ENCODE measurements at places on chromosomes 2 and 18.

DNA sequence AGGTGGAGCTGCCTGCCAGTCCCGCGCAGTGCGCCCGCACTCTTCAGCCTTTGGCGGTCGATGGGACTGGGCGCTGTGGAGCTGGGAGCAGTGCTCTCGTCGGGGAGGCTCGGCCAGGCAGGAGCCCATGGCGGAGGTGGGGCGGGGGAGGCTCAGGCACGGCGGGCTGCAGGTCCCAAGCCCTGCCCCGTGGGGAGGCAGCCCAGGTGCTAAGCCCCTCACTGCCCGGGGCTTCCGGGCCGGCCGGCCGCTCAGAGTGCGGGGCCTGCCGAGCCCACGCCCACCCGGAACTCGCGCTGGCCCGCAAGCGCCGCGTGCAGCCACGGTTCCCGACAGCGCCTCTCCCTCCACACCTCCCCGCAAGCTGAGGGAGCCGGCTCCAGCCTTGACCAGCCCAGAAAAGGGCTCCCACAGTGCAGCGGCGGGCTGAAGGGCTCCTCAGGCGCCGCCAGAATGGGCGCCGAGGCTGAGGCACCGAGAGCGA is 316.4 kb downstream of the RND3 start:
- DNase-seq = no peak

DNA sequence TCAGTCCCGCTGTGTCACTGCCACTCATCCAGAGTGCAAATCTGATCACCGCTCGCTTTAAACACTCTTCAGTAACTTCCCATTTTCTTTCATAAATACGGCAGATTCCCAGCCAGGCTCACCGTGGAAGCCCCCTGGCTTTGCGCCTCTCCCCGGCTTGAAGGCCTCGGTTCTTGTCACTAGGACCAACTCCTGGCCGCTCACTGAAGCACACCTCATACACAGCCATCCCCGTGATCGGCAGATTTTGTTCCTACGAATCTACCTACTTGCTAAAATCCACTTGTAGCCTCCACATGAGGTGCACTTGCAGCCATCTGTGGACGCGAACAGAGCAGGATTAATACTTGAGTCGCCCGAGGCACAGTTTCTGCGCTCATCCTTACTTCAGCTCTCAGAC is 462.4 kb upstream of the MYT1L start:
- DNase-seq = no peak

GRCh38 chr2:226351711-226352110 is 447.9 kb downstream of the IRS1 start:
- no peak for DNase-seq

- no peak for DNase-seq
Observed at GRCh38 chr2:196208915-196209314, 37.5 kb upstream of the STK17B start.

DNA sequence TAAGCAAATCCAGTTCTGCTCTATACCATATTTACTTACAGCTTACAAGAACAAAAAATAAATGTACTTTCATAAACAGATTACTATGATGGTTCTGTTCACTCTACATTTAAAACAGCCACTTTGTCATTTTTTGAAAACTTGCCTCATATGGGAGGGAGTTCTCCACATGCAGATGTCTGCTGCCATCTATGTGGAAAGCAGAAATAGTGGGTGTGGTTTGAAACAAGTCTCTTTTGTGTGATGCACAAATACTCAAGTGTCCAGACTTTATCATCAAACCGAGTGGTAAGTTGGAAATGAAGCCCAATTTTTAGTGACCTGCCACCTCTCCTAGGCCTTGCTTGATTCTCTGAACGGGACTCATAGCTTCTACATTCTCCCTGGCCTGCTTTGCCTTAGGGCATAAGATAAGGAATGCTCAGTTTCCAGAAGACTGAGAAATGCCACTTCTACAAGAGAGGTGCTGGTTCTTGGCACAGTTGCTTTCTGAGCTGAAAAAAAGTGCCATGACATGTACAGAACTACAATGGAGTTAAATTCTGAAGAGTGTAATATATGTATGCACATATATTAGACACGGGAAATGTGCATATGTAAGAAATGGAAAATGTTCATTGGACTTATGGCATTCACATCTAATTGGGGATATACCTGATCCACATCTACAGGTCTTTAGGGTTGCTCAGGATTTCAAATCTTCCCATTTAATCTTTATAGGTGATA is 221.0 kb downstream of the SLC8A1 start:
- DNase-seq = no peak

- DNase-seq = no peak
Observed at GRCh38 chr2:216132585-216132984, 23.4 kb downstream of the XRCC5 start.

- DNase-seq = no peak
Observed at GRCh38 chr2:56510610-56511009, 326.8 kb downstream of the CCDC85A start.

DNA sequence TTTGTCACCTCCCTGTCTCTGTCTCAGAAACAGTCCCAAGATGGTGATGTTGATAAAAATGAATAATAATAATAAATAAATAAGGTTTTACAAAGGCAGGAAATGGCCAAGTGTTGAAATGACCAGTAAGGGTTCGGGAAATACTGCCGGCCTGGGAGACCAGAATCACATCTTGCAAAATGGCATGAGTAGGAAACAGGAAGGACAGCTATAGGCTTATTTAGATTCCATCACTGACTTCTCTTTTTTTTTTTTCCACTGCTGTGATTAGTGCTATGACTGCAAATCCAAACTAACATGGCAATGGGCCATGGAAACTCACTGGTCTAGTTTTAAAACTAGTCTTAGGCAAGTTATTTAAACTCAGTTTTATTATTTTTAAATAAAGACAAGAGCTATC is 60.6 kb downstream of the SCN1A start:
- DNase-seq = no peak

DNA sequence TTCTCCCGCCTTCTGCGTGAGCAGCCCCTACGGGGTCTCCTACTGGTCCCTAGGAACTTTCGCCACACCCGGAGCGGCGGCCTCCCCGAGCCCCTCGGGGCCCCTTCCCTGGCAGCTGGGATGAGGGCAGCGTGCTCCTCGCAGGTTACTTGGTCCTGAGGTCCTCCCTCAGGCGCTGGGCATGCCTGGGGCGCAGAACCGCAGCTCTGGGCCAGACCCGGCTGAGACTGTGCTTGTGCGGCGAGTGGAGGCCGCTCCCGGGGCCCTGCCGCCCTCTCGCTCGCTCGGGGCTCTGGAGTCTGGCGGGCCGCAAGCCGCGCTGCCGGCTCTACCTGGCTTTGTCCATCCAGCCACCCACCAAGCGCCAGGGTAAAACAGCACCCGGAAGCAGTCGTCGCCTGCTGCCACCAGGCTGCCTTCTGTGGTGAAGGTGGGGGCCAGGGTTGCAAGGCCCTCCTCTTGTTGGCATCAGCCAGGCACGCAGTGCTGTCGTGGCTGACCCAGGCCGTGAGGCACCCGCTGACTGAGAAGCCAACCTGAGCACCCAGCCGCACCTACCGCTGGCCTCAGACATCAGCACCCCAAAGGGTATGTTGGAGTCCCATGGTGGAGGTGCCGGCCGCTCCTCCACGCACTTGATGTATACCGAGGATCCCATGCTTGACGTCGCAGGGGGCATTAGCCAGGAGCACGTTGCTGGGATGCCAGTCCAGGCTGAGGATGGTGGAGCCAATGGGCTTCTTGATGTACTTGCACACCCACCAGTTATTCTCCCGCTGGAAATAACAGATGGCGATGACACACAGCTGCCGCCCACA is 46.1 kb upstream of the PTH2R start:
- no peak for DNase-seq

DNA sequence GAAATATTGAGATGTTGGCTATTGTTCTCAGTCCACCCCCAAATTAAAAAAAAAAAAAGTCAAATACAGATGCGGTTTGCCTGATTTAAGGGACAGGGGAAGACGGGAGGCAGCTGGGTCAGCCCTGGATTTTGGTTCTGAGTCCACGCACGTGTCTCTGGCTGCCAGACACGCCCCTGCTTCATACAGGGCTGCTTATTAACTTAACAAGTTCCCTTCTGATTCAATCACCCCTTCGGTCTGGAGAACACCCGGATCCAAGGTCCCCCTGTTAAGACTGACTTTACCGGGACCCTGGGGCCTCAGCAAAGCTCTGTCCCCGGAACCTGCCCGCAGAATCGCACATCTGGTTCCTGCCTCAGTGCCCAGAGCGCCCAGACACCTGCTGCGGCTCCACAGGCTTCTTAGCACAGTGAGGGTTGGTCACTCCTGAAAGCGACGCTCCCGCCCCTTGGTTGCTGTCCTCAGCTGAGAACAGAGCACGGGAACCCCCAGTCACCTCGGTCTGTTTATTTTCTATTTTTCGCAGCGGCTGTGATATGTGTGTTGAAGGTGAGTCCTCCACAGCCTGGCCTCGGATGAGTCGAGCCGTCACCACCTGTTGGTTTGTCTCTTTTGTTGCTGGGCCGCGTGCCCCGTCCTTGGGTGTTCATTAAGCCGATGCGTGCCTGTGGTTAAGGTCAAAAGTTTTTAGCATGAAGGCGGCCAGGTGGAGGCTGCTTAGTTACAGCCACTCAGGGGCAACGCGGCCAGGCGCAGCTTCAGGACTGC is 57.2 kb downstream of the RTP5 start:
- no peak for DNase-seq

DNA sequence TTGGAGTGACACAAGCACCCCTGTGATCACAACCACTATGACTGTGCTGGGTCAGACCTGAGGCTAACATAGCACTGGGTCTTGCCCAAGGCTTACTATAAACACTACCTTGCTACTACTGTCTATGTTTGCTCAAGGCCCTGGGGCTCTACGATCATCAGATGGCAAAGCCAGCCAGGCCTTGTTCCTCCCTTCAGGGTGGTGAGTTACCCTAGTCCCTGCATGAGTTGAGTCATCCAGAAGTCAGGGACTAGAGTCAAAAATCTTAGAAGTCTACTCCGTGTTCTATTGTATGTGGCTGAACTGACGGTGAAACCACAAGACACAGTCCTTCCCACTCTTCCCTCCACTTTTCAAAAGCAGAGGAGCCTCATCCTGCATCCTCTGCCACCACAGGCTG is 551.2 kb upstream of the FSIP2 start:
- DNase-seq = no peak

DNA sequence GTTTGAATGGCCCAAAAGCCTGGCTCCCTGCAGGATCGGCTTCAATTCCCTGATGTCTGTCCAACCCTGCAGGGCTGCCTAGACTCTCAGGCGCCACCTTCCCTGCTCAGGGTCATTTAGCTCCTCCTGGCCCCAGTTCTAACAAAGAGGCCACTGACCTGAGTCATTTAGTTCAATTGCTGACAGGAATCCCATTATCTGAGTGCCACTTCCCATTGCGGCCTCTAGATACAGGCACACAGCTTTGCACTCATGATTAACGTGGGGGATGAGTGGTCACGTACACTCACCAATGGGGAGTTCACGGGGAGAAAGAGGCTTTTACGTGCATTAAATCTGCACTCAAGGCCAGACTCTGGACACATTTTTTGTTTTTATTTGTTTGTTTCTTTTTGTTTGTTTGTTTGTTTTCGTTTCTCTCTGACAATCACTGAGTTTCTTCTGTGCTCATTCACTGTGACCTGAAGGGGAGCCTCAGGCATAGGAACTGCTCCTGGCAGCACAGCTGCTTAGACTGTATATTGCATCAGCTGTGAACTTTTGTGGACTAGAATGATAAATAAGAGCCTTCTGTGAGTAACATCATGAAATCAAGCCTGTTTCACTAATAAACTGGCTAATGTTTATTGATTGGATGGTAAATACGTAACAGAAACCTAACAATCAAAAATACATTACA is 118.9 kb upstream of the CTNNA2 start:
- no peak for DNase-seq

Measured in stimulated activated CD4-positive, alpha-beta T cell treated with anti-CD3 and anti-CD28 coated beads, TNF-alpha, amount 100 ng/mL, for 1 hour (primary cell).